GM13977 (cell line): ENCODE measurements at places on chromosomes 3 and 15.

DNA sequence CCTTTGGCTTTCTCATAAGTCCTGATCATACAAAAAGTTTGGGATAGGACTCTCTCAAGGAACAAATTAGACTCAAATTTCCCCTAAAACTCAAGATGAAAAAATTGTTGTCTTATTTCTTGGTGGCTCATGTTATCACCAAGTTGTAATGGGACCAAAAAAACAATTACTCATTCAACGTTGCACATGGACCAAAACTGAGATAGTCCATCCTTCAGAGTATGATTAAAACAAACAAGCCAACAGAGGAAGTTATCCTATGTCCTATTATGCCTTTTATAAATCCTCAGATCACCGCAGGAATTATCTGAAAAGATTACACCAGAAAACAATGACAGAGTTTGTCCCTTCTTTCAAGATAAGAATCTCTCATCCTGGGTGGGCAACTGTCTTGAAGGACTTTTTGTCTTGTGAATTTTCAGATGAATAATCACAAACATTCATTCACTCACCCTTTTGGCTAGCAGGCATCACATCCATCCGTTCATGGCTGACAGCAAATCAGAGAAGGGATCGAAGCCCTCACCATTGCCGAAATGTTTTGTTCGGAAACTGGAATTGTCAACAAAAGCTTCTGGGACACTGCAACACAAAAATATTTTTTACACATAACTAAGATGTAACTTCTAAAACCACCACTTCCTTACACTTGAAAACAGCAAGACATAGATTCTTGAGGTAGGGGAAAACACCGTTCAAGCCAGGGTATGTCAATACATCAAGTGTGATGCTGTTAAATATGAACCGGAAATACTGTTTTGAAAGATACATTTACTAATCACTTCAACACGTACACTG, 90.4 kb downstream of the FOXP1 start:
- DNase-seq: no peak

DNA sequence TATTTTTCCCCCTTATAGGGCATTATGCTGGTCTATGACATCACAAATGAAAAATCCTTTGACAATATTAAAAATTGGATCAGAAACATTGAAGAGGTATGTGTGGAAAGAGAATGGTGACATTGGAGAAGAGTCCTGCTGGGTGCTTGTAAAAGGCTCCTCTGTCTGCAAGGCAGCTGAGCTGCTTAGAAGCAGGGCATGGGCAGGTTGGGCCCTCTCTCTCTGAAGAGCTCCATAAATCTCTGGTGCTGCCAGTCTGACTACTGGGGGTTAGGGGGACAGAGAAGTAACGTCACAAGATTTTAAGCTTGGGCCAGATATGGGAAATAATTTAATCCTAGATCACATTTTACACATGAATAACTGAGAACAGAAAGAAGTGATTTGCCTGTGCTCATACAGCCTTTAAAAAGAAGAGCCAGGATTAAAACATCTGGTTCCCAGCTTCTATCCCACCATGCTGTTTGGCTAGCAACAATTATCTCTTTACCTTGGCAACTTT, 21.9 kb upstream of the APH1B start:
- DNase-seq: no peak

- no peak for DNase-seq
These were observed 33.4 kb upstream of the BNIP2 start for GRCh38 chr15:59722476-59722875.

- no peak for DNase-seq
These were observed 86.7 kb upstream of the ZBED2 start for GRCh38 chr3:111681661-111682426.

DNA sequence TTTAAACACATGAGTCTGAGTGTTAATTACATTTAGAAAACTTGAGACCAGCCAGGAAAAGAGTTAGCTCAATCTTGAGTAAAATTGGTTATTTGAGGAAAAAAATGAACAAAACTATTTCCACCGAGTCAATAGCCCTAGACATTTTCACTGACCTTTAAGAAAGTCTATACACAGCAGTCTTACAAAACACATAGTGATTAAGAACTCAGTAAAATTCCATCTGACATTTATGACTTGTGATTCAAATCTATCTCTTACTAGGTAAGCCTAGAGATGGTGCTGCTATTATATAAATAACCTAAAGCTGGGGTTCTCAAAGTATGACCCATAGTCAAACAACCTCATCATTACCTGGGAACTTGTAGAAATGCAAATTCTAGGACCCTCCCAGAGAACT, 109.1 kb upstream of the COL8A1 start:
- DNase-seq: no peak

DNA sequence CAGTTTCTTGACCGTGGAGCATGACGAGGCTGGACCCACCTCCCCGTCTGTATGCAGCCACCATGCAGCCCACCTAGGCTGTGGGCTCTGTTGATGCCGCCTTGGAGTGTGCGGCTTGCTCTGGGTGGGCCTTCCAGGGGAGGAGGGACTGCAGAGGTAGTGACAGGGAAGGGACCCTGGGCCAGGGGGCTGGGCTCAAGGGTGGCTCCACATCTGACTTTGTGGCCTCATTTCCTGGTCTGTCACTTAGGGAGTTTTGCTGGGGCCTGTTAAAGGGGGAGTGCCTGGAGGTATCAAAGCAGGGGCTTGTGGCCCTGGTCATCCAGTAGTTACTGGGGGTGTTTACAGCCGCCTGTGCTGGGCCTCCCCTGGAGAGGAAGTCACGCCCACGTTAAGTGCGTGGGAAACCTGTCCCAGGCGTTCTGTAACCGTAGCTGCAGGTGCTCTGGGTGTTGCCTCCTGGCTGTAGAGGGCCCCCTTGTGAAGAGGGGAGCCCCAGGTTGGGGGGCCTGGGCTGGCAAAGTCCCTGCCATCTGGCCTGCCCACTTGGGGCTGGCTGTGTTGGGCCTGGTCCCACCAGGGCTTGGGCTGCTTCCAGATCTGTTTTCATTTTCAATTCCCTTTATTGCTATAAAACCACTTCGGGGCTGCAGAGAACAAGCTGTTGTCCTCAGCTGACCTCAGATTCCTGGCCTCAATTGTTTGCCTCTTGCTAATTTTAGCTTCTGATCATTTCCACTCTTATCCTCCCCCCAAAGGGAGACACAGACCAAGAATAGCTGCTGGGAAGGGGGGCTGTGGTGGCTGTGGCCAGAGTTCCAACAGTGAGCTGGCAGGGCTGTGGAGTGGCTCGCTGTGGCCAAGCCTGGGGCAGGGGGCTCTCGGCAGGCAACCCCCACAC, 26.5 kb downstream of the KLF13 start:
- DNase-seq: peak; percentile 83

- no peak for DNase-seq
These were observed 208.5 kb downstream of the LPP start for GRCh38 chr3:188362405-188362831.

DNA sequence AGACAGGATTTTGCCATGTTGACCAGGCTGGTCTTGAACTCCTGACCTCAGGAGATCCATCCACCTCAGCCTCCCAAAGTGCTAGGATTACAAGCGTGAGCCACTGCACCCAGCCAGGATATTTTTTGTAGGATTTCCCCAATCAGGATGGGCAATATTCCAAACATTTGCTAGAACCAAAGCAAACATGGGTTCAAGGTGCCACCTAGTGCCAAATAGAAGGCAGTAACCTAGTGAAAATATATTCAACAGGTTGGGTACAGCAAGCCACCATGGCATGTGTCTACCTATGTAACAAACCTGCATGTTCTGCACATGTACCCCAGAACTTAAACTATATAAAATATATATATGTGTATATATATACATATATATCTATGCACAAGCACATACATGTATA, 185.9 kb upstream of the CADM2 start:
- no peak for DNase-seq

- DNase-seq: no peak
These were observed 11.5 kb downstream of the PLA2G4F start for GRCh38 chr15:42144841-42145375.

DNA sequence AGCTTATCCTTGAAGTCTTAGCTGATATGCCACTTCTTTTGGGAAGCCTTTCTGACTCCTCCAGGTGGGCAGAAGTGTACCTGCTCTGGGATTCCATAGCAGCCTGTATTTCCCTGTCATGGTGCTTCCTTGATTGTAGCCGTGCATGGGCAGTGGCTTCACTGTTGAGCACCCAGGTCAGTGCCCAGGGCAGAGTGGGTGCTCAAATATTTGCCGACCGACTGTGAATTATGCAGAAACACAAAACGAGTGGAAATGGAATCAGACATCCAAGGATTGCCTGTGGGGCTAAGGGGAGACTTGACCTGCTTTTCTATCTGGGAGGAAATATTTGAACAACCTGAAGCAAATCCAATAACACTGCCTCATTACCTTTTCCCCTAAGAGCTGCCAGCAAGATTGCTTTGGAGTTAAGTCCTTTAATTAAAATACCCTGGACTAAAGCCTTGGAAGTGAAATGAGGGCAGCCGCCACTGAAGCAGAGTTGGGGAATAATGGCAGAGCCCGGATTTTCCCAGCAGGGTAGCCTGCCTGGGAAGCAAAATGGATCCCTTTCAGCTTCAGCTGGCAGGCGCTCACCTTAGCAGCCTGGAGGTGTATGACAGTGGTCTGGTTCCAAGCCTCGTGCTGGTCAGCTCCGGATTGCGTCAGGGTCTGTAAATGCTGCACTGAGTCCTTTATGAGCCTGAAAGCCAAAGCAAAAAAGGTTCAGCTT, 14.9 kb downstream of the ACOX2 start:
- DNase-seq: no peak

DNA sequence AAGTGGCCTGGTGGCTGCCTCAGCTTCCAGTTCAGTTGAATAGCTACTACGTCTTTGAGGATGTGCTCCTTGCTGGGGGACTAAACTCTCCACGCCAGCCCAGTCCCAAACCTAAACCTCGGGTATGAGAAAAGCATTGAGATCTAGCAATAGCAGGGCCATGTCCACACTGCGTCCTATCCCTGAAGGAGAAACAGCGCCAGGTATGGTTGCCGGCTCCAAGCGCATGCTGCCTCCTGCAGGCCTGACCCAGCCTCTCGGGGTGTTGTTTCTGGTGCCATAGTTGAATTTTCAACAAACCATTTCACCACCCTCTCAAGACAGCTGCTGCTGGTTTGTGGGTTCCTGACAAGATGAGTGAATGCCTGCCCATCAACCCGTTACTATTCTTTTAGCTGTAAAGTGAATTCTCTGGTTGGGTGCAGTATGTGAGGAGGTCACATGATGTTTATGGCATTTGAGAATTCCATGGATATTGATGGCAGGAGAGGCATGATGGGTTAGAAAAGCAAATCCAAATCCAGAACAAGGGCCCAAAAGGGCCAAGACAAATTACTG, 13.0 kb upstream of the SLC28A1 start:
- no peak for DNase-seq

DNA sequence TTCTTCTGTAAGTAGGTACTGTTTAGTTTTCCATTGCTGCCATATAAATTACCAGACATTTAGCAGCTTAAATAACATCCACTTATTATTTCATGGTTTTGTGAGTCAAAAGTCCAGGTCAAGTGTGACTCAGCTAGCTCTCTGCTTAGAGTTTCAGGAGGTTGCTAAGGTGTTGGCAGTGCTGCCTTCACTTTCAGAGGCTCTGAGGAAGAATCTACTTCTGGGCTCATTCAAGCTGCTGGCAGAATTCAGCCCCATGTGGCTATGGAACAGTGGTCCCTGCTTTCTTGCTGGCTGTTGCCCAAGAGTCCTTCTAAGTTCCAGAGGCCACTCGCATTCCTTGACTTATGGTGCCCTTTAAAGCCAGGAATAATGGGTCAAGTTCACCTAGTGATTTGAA, 4.5 kb downstream of the CFAP44 start:
- DNase-seq: no peak

- DNase-seq: no peak
These were observed 253.6 kb upstream of the CFAP20DC start for GRCh38 chr3:59303452-59303851.

GRCh38 chr15:79366691-79367090, 55.8 kb downstream of the TMED3 start:
- no peak for DNase-seq

DNA sequence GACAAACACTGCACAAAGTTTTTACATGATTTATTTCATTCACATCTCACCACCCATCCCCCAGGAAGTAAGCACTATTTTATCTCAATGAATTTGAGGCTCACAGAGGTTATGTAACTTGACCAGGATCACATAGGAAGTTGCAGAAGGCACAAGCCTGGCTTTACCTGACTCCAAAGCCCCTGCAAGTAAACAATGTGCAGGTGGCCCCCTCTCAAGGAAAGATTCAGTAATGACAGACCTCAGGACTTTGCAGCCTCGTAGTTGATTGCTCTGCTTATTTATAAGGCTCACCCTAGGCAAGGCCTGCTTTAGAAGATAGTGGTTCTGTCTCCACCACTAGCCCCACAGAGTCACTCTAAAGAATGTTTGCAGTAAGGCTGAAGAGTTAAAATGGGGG, 79.8 kb upstream of the MDFIC2 start:
- DNase-seq: no peak

- no peak for DNase-seq
These were observed 42.6 kb upstream of the ATP2C1 start for GRCh38 chr3:130851277-130851676.

GRCh38 chr3:150757364-150757763, 5.6 kb downstream of the SIAH2 start:
- no peak for DNase-seq

DNA sequence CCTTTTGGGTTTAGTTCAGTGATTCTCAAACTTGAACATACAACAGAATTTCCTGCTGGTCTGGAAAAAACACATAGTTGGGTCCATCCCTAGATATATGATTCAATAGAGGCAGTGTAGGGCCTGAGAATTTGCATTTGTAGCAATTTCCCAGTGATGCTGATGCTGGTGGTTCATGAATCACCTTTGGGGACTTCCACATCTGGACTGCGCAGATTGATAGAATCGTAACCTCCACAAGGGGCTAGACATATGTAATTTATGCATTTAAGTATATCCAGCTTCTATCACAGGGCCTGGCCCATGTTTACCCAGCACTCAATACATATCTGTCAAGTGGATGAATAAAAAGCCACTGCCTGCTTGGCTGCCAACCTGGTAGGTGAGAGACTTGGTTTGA, 33.8 kb upstream of the SUCLG2 start:
- DNase-seq: no peak

DNA sequence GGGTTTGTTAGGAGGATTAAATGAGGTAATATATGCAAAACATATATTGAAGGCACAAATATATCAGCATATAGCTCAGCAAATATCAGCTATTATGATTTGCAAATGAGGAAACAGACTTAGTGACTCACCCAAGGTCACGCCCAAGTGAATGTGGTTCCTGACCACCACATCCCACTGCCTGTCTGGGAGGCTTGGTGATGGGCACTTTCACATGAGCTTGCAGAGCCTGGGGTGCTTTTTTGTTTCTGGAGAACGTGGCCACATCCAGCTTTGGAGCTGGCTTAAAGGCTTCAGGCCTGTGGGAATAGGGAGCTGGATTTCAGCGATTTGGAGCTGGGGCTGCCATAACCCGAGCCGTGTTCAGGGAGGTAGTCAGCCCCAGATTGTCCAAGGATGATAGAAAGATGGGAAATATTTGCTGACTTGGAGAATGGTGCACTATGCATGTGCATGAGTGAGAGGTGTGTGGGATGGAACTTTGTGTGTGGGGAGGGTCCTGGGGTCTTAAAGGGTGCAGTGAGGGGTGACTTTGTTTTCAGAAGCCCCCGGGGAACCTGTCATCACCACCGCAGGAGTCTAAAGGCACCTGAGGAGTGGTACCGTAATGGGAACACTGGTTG, 12.0 kb upstream of the FGD5 start:
- DNase-seq: no peak
